ENCODE measurements at places on chromosomes 5 and 9.

DNA sequence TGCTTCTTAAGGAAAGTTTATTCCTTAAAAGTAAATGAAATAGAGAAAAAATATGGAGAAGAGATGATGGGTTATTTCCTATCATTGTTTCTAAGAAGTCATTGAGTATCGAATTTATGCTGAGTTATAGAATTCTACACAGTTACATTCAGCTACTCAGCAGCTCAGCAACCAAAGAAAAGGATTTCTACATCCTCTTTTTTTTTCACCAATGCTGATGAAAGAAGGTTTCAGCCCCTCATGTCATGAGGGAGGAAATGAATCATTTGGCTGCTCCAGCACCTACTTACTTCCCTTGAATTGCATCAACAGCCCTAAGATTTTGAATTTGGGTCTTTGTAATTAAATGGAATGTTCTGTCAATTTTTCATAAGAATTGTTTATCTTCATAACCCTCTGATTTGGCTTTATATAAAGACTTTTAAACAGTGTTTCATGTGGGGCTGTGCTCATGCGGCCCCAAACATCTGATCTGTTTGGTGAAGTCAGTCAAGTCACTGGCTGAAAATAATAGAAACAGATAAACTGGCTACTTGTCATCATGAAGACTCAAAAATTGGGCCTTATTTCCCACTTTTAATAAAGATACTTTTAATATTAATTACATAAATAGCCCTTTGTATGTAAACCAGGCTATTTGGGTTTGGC is 18.5 kb upstream of the SNX2 start:
- no peak for DNase-seq

DNA sequence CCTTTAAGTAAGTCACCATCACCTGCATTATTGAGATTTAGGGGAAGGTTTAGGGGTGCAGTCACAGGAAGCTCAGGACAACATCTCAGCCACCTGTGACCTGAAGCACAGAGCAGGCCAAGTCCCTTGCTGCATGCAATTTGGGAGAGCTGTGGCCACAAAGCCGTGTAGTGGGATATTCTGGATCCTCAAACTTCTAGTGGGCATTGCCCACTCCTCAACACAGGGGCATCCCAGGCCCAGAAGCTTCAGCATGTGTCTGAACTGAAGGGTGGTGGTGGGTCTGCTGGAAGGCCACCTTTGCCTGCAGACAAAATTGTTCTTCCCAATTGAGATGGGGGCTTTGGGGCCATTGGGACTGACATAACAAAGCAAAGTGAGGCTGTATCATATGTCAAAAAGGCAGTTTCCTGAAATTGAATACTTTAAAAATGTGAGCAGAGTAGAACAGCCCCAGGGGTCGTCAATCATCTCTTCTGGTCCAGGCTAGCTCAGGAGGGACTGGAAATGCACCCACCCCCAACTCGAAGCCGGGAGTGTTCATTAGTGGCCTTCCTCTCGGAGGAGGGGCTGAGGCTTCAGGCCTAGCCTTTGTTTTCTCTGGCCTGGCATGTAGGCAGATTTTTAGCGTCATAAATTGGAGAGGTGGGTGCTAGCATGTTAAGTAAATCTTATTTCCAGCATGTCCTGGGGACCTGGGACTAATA is 2.8 kb upstream of the GADD45G start:
- no peak for DNase-seq

- DNase-seq = no peak
Observed at GRCh38 chr9:132214027-132214622, 52.3 kb downstream of the NTNG2 start.

GRCh38 chr9:92032891-92033290 is 82.3 kb downstream of the SPTLC1 start:
- no peak for DNase-seq

DNA sequence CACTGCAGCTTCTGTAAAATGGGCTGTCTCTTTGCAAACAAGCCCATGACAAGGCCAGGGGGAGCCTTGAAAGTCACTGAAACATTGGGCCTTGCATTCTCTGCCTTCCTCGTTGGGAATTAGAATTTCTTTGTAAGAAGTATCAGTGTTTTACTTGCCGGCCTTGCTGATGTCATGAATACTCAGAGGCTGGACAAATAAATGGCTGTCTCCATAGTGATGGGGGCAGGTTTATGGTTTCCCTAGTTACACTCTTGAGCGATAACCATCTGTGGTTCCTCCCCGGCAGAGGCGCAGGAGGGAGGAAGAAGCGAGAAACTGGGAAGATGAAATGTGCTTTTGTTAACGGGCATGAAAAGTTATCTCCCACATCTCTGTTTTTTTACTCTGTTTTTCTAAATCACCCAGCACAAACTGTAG is 272.7 kb upstream of the PANK3 start:
- DNase-seq = no peak

GRCh38 chr5:35044649-35045048 is 3.1 kb downstream of the AGXT2 start:
- DNase-seq = no peak

DNA sequence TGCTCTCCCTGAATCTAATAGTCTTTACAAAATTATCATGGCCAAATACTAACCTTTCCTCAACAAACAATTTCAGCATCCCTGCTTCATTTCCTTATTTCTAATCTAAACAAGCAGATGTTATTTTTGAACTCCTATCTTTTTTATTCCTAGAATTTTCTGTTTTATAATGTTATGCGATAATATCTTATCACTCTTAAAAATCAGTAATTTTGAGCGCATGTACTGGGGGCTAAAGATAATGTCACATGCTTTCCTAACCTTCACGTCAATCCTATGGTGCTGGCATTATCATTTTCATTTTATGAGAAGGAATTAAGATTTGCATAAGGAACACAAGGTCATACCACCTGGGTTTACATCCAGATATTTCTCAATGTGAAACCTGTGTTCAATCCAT is 648.0 kb downstream of the BRINP1 start:
- no peak for DNase-seq

DNA sequence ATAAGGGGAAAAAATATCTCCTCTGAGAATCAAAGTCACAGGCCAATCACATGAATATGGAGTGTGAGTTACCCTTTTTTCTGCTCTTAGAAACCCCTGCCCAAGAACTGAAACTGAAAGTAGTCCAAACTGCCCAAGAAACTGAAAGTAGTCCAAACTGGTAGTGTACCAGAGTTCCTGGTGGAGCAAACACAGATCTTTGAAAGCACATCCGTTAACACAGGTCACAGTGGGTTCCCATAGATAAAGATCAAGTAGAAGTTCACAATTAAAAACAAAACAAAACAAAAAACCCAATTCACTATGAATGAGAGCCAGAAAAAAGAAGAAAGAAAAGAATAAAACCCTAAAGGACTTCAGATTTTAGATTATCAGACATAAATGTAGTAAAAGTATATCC is 332.4 kb upstream of the EFNA5 start:
- no peak for DNase-seq

- DNase-seq = no peak
Observed at GRCh38 chr5:179914032-179914755, 6.5 kb upstream of the TBC1D9B start.

DNA sequence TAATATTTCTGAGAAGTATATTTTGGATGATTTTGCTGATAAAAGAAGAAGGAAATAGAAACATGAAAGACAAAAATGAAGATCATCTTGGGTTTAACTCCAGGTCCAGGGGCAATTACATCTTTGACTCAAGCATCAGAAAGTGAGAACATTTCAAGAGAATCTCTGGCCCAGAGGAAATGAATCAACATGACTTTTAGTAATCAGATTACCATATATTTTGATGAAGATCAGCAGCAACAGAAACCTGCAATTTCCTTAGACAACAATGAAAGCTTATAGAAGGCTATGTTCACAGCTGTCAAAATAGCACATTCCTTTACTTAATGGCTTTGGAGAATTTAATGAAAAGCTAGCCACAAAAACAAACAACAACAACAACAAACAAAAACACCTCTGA is 638.1 kb downstream of the EFNA5 start:
- no peak for DNase-seq

DNA sequence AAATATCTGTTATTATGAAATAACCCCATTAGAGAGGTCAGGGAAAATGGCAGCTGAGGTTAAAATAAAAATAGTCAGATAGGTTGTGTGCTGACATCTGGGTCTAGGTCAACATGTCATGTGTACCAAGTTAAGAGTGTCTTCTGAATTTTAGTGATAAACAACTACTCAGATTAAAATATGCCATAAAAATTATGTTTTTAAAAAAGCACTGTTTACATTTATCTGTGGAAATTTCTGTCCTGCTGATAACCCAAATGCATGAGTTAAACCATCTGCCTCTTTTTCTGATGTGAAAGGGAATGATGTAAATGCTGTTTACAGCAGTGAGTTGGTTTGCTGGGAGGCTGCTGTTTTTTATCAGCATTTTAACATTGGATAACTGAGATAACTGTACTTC is 361.2 kb upstream of the TARS1 start:
- no peak for DNase-seq

DNA sequence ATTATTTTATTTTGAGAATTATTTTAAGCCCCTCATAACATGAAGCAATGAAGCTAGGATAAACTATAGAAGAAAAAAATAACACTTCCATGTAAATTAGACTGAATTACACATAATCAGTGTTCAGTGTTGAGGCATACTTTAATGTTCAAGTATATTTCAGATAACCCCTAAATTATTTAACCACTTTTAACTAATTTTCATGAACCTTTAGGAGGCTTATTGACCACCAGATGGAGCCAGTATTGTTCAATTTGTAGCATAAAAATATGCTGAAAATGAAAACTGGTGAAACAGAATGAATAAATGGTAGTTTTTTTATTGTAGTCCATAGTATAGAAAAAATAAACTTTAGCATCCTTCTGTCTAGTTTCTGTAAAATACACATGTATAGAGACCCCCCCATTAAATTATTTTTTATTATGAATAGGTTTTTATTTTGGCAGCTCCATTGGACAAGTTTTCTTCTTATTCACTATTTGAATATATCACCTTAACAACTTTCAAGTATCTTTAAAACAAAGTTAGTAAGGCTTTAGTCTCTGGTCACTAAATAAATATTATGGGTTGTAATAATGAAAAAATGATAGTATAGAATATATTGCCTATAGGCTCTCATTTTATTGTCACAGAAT is 190.1 kb downstream of the CWC27 start:
- no peak for DNase-seq

GRCh38 chr9:38061326-38061977 is 7.6 kb downstream of the SHB start:
- no peak for DNase-seq

DNA sequence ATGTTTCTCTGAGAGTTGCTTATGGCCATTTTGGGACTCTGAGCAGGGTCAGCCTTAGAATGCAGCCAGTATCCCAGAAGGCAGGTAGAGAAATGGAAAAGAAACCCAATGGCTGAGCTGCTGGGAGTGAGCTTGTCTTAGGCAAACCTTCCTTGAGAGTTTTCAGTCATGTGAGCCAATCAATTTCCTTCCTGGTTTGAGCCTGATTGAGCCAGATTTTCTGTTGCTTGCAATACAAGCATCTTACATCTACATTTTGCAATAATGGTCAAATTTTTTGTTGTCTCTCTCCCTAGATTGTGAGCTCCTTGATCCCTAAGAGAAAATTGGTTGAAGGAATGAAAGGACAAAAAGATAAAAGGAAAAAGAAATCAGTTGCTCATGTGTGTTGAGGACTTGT is 155.3 kb downstream of the SNX18 start:
- DNase-seq = no peak

GRCh38 chr9:306907-307306 is 92.2 kb downstream of the DOCK8 start:
- peak; percentile 20 for DNase-seq

DNA sequence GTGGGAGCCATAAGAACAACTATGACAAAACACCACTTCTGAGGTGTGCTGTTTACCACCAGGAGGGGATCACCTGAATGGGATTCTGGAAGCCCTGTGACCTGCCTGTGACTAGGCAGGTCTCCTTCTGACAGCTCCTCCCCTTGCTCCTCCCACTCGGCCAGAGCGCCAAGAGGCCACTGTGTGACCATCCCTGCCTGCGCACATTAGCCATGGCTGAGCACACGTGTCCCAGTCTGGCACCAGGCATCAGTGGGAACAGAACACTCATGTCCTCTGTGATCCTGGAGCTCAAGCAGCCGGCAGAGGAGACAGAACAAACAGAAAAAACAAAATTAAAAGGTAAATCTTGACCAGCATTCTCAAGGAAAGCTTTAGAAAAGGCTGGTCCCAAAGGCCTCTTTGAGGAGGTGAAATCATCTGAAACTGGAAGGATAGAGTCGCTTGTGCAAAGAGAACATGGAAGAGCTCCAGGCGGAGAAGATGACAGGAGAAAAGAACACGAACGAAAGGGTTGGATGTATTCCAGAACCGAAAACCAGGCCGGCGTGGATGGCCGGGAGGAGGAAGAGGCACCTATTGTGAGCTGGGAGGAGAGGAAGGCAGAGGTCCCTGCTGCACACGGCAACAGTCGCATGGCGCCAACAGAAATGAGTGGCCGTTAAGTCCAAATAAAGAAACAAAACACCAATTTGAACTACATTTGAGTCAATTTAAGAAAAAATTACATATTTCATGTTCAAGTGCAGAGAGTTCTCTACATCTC is 5.1 kb downstream of the MED10 start:
- no peak for DNase-seq

- no peak for DNase-seq
Observed at GRCh38 chr5:156419661-156420060, 92.7 kb downstream of the SGCD start.
